Endodermal cell (in vitro differentiated cells): ENCODE measurements at places on chromosomes 7 and 10.

- no peak for DNase-seq
Measured at GRCh38 chr7:25545124-25546008, 317.1 kb upstream of the NPVF start.

GRCh38 chr10:118332948-118333710 is 9.0 kb downstream of the FAM204A start:
- no peak for DNase-seq

DNA sequence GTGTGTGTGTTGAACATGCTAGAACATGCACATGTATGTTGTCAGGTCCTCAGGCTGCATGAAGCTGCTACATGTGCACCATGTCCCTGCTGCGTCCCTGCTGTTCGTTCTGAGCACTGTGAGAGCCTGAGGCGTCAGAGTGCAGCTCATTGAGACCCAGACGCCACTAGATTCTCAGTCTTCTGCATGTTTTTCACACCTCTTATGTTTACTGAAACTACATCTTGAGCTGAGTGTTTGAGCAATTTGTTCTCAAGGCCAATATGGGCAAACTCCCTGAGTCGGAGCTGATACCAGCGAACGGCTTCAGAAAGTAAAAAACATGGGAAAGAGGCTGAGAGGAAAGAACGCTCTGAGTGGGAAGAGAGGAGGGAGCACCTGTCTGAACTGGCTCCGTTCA is 350.4 kb downstream of the PAXIP1 start:
- DNase-seq = no peak

GRCh38 chr7:45203936-45204445 is 46.4 kb downstream of the RAMP3 start:
- DNase-seq = no peak

DNA sequence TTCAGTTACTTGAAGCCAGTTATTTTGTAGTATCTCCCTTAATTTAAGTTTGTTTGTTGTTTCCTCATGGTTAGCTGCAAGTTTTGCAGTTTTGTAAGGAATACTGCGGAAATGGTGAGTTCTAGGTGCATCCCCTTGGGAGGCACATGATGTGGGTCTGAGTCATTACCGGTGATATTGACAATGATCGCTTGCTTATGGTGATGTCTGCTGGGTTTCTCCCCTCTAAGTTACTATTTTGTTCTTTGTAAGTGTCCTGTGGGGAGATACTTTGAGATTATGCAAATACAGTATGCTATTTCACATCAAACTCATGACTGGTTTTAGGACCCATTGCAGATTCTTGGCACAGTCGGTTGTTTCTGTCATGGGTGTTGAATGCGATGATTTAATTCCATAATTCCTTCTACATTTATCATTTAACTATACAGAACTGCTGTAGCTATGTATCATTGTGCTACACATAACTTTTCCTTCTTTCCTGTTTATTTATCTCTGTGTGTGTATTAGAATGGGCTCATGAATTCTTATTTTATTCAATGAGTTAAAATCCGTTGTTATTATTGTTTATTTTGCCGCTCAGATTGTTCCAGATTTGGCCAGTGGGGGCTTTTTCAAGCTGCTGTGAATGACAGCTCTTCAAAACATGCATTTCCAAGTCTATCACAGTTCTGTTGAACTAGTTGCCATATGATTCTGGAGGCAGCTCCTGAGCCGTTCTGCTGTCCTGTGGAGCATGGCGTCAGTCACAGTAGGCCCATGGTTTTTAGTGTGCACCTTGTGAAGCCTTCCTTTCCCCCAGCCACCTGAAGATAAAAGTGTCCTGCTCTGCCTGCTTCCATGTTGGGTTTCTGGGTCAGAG is 18.4 kb downstream of the TSPAN14 start:
- no peak for DNase-seq

GRCh38 chr10:21475393-21475792 is 50.1 kb downstream of the SKIDA1 start:
- DNase-seq = peak; percentile 18

GRCh38 chr10:62021128-62021665 is 119.7 kb downstream of the ARID5B start:
- DNase-seq = no peak

- no peak for DNase-seq
Measured at GRCh38 chr7:111089822-111090426, 1.0 kb upstream of the LRRN3 start.

DNA sequence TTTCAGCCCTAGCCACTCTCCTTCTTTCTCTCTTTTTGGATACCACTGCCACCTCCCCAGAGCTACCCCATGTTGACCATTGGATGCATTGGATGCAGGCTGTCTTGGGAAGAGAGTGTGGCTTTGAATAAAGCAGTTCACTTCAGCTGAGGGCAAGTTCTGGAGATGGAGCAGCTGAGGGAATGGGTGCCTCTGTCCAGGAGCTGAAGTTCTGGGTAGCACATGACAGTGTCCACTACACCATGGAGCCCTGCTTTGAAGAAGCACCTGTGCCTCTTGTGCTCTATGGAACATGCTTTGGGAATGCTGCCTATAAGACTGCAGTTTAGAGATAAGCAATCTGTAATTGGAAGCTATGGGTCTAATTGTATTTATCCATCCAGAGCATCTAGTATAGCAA is 1028.7 kb downstream of the TYW1 start:
- DNase-seq = no peak

GRCh38 chr10:59245686-59246085 is 69.2 kb downstream of the PHYHIPL start:
- DNase-seq = no peak

GRCh38 chr7:100722480-100723212 is 2.4 kb downstream of the EPO start:
- no peak for DNase-seq

DNA sequence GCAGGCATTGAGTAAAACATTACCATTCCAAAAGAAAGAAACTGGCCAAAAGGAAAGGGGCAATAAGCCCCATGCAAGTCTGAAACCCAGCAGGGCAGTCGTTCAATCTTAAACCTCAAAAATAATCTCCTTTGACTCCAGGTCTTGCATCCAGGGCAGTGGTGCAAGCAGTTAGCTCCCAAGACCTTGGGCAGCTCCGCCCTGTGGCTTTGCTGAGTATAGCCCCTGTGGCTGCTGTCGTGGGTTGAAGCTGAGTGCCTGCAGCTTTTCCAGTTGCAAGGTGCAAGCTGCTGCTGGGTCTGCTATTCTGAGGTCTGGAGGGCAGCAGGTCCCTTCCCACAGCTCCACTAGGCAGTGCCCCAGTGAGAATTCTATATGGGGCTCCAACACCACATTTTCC is 580.1 kb upstream of the AUTS2 start:
- peak; percentile 85 for DNase-seq
